Activated gamma-delta T cell treated with Interleukin-2 at 50 U/mL for 16 hours (primary cell): ENCODE measurements at places on chromosomes 12 and 14.

GRCh38 chr12:96136725-96137378 is 57.3 kb upstream of the ELK3 start:
- no peak for DNase-seq

- no peak for DNase-seq
These were observed 143.0 kb downstream of the KSR2 start for GRCh38 chr12:117825827-117826226.

DNA sequence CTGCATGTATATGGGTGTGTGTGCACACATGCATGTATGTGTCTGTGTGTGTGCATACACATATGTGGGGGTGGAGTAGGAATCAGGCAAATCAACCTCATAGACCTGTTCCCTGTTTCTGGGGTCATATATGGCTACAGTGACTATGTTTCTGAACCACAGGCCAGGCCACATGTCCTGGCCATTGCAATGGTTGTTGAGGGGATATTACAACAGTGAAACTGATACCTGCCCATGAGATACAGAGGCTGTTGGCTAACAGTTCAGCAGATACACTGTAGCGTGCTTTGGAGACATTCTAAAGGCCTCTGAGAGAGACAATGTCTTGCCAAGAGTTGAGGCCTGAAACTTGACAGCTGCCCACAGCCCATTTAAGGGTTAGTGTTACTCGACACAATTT is 47.3 kb upstream of the FOS start:
- no peak for DNase-seq

DNA sequence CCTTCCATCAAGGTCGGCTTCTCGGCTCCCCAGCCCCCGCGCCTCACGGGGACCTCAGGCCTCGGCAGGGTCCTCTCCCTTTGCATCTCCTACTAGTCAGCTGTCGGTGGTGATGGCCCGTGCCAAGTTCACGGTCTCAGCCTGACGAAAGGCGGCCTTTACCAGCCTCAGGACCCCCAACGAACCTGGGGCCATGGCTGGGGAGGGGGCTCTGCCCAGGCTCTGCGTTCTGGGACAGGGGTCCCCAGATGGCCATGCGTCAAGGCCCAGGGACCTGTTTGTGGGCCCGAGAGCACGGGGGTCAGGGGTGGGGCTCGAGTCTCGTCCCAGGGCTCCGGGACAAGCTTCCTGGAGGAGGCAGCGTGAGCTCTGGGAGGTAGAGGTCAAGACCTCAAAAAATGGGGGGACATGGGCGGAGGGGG is 32.8 kb upstream of the DEGS2 start:
- no peak for DNase-seq

DNA sequence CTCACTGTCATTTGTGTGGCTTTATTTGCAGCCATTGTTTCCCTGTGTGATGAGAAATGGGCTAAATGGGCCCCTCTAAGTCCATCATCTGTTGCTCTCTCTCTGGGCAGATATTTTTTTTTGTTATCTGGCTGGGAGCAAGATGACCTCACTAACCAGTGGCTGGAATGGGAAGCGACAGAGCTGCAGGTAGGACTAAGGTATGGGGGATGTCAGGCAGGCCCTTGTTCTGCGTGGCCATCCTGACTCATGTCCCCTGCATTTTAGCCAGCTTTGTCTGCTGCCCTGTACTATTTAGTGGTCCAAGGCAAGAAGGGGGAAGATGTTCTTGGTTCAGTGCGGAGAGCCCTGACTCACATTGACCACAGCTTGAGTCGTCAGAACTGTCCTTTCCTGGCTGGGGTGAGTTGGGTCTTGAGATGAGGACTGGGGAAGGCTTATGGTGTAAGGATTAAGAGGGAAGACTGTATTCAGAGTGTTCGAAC is 1.3 kb downstream of the MARS1 start:
- no peak for DNase-seq

DNA sequence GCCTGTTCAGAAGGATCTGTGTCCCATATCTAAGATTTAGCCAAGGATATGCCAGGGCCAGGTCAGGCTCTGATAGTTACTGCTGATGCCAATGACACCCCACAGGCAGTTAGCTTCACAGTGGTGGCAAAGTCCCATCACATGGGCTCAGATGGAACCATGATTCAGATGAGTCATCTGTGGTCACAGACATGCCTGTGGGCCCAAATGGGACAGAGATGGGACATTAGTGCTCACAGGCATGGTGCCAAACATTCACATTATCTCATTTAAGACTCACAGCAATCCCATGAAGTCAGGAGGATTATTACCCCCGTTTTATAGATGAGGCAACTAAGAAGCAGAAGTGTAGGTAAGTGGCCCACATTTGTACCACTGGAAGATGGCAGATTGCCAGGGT is 207.8 kb downstream of the DPF3 start:
- DNase-seq: no peak
